ENCODE measurements at places on chromosomes 1 and 21.
A peak's percentile ranks its signal among the peaks of the same experiment; 100 is the strongest.

DNA sequence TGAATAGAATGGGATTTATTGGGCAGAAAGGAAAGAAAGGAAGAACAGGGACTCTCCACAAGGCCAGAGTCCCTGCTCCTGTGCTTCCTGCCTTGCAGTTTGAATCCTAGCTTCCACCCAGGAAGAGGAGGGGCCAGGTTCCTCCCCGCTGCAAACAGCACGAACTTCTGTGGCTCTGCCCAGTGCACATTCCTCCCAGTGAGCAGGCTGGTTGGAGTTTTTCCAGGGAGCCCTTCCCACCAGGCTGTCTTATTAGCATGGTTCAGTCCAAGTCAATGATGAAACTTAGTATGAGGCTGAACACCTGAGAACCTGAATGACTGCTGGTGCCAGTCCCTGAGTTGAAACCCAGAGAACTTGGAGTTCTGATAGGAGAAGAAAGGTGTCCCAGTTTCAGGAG lies 247.2 kb downstream of the DUSP10 start:
- no peak for DNase-seq

DNA sequence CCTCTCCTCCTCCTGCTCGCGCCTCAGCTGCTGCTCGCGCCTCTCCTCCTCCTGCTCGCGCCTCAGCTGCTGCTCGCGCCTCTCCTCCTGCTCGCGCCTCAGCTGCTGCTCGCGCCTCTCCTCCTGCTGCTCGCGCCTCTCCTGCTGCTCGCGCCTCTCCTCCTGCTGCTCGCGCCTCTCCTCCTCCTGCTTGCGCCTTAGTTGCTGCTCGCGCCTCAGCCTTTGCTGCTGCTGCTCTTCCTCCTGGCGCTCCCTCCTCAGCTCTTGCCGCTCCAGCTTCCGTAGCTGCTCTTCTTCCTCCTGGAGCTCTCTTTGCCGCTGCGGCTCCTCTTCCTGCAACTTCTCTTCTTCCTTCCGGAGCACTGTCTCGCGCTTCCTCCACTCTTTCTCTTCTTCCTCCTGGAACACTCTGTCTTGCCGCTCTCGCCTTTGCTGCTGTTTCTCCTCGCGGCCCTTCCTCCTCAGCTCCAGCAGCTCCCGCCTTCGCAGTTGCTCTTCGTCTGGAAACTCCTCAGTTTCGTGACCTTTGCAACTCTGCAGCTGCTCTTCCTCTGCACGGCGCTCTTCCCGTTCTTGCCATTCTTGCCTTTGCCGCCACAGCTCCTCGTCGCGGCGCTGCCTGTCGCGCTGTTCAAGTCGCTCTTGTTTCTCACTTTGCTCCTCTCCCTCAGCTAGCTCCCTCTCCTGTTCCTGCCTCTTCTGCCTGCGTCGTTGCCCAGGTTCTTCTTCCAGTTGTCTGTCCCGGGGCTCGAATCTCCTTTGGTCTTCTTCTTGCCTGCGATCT lies 3.0 kb downstream of the TCHH start:
- DNase-seq = no peak

DNA sequence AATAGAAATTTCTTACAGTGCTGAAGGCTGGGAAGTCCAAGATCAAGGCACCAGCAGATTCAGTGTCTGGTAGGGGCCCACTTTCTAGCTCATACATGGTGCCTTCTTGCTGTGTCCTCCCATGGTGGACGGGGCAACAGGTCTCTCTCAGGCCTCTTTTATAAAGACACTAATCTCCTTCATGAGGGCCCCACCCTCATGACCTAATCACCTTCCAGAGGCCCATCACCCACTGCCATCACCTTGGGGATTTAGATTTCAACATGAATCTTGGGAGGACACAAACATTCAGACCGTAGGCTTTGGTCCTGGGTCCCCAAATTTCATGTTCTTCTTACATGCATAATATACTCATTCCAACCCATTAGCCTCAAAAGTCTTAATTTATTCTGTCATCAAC lies 71.5 kb downstream of the PGM1 start:
- DNase-seq = no peak

DNA sequence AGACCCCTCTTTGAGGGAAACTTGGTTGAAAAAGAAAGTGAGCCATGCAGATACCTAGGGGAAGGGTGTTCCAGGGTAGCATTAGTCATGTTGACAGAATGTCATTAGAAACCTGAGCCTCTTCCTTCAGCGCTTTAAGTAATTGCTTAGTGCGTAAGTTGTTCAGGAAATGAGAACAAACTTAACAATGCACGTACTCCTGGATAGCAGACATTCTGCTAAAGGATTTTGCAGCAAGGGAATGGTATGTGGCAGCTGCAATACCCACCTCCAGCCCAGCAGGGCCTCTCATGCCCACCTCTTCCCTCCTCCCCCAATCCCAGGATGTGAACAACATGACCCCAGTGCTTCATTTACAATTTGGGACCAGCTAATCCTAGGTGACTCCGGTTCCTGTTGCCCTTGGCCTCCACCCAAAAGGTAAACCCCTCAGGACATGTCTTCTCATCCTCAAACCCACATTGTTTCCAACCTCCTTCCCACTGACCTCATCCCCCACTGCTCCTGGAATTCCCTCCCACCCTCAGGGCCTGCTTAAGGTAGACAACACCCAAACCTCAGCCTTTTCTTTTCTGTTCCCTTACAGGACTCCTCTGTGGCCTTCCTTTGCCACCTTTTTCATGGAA lies 98.0 kb upstream of the BCAR3 start:
- no peak for DNase-seq

GRCh38 chr1:159430985-159431384 lies 1.0 kb upstream of the OR10J4 start:
- DNase-seq = no peak

DNA sequence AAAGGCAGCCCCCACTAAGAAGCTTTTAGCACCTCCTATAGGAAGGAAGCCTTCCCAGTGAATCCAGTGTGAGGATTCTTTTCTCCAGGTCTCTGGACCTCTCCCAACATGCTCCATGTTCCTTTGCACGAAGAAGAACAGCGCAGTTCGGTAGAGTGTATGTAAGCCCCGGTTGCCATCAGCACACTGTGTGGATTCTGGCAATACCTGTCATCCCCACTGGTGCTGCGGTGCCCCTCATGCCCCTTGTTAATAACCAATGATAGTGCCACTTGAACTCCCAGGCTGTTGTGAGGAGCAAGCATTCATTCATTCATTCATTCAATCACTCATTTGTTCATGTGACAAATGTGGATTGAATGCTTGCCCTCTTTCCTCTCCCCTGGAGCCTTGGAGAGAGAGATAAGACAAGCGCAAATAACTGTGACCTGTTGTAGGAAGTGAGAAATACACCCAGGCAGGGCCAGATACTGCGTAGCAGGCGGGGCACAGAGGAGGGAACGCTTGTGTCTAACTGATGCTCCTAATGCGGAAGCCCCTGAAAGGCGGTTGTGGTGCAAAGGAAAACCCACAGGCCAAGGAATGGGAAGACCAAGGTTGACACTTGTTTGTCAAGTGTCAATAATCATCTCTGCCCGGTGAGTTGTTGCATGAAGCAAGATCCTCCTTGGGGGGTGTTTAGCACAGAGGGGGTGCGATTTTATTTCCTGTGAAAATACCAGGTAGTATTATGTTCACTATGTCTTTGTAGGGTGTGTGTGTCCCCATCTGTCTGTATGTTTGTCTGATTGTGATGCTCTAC lies 9.8 kb downstream of the LGR6 start:
- DNase-seq = peak; percentile 70

- no peak for DNase-seq
Measured at GRCh38 chr1:230231774-230232145, 164.7 kb downstream of the GALNT2 start.
